ENCODE measurements at places on chromosomes 16 and 17.

GRCh38 chr16:23384878-23385277, 68.1 kb downstream of the COG7 start:
- no peak for DNase-seq

- DNase-seq = no peak
Measured at GRCh38 chr17:34726536-34727384, 147.4 kb downstream of the TMEM132E start.

- DNase-seq = no peak
Measured at GRCh38 chr16:11819798-11820197, 22.7 kb upstream of the ZC3H7A start.

DNA sequence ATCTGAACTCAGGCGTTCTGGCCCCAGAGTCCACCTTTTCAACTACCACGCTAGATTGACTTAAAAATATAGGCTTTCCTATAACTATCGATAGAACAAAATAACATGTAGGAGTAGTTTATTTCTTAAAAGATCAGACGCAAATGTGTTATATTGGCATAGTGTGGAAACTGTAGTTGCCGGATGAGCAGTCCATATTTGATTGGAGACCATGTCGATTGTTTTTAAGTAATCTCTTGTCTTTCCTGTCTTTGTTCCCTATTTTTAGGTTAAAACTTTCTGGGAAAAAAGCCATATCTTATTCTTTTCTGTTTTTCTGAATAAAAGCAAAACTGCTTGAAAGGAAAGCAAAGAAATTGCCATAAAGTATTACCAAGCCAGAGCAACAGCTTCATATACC, 53.1 kb downstream of the GAN start:
- DNase-seq = no peak

- no peak for DNase-seq
Measured at GRCh38 chr16:30184096-30184890, 891 bp downstream of the CORO1A start.

- no peak for DNase-seq
Measured at GRCh38 chr16:46573008-46573833, 48.0 kb downstream of the SHCBP1 start.

DNA sequence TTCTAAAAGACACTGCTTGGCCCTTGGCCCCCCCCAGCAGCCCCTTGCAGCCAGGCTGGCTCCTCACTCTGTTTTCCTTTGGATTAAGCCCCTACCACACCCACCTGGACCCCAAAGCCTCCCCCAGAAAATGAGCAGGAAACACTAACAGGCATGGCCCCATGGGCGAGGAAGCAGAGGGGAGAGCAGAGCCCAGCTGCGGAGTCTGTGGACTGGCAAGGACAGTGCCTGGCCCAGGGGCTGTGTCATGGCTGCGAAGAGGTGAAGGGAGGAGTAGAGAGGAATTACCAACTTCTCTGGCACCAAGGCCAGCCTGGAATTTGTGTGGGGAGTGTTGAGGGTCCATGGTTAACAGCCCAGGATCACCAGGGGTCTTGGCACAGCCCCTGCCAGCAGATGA, 47.4 kb downstream of the MRC2 start:
- DNase-seq = no peak

GRCh38 chr17:78081551-78081950, 47.0 kb downstream of the TMC6 start:
- DNase-seq = no peak

- DNase-seq = no peak
Measured at GRCh38 chr16:51402785-51403184, 251.7 kb upstream of the SALL1 start.

- no peak for DNase-seq
Measured at GRCh38 chr16:9903-10665, 43.3 kb downstream of the POLR3K start.

- DNase-seq = no peak
Measured at GRCh38 chr17:48593840-48594537, 410 bp upstream of the HOXB5 start.

DNA sequence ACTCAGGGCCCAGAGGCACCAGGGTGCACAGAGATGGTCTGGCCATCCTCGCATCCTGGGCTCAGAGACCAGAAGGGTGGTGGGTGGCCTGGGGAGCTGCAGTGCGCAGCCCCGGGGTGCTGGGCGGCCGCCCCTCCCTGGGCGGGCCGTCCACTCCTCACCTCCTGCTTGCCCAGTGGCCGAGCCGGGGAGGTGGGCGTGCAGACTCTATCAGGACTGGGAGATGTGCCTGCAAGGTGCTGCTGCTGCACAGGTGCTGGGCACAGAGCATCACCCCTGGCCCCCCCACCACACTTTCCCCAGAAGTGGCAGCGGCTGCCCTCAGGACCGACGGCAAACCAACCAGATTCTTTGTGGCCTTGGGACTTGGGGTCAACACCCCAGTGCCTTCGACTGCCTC, at the start of gene SCN4A:
Gene SCN4A (minus strand): TSS at position 123 of the 400 bp plus-strand sequence. CDS start 77 bp downstream, at position 46.
- no peak for DNase-seq

DNA sequence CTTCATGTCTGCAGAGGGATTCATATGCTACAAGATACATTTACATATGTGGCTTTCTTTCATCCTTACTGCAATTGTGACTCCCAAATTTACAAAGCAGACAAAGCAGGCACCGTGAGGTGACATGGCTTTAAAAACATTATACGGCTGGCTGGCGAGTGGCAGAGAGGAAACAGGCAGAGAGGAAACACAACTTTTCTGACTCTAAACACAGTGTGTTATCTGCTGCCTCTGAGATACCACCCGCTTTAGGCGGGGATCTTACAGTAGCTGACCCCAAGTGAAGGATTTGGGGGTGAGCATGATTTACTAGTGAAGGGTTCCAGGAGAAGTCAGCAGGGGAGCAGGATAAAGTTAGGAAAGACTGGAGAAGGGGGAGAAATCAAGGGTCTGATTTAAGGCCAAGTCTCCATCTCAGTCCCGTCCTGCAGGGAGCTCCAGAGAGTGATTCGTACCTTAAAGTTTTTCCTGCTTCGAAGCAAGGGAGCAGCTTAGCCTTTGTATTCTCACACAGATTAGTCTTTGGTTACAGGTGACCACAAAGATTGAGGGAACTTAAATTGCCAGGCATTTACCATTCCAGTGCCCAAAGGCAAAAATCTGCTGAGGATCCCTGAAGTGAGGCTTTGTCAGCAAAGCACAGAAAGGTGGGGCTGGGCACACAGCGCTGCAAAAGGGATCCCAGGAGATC, 355.0 kb downstream of the GRIN2A start:
- DNase-seq = no peak

- DNase-seq = no peak
Measured at GRCh38 chr17:70405492-70406220, 236.3 kb downstream of the KCNJ2 start.

GRCh38 chr17:61208301-61209105, 191.1 kb upstream of the TBX2 start:
- no peak for DNase-seq

- DNase-seq = no peak
Measured at GRCh38 chr16:65769776-65770438, 596.6 kb upstream of the CDH5 start.

GRCh38 chr17:43021741-43022512, at the start of gene VAT1:
VAT1 (minus strand) TSS chr17:43022385; CDS start chr17:43022322, 63 bp downstream.
- no peak for DNase-seq

DNA sequence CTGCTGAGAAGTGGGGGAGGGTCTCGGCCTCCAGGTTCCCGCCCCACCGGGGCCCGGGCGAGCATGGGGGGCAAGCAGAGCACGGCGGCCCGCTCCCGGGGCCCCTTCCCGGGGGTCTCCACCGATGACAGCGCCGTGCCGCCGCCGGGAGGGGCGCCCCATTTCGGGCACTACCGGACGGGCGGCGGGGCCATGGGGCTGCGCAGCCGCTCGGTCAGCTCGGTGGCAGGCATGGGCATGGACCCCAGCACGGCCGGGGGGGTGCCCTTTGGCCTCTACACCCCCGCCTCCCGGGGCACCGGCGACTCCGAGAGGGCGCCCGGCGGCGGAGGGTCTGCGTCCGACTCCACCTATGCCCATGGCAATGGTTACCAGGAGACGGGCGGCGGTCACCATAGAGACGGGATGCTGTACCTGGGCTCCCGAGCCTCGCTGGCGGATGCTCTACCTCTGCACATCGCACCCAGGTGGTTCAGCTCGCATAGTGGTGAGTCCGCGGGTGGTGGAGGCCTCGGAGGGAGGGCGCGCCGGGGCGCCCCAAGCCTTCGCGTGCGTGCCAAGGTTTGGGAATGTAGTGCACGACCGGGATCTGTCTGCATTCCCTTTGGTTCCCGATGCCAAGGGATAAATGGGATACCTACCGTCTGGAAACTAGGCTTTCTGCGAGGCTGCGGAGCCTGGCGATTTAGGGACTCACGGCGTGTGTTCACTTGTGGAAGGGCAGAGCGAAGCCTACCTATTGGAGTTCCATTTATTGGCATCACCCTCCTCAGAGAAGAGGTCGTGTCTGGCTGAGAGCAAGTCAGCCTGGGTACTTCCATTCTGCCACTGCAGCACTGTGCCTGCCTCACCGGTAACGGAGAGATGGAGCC, 1.0 kb downstream of the ZNRF1 start:
- no peak for DNase-seq

GRCh38 chr17:68587026-68587425, 14.1 kb downstream of the FAM20A start:
- DNase-seq = no peak

GRCh38 chr16:81547194-81547938, 102.8 kb downstream of the CMIP start:
- no peak for DNase-seq

DNA sequence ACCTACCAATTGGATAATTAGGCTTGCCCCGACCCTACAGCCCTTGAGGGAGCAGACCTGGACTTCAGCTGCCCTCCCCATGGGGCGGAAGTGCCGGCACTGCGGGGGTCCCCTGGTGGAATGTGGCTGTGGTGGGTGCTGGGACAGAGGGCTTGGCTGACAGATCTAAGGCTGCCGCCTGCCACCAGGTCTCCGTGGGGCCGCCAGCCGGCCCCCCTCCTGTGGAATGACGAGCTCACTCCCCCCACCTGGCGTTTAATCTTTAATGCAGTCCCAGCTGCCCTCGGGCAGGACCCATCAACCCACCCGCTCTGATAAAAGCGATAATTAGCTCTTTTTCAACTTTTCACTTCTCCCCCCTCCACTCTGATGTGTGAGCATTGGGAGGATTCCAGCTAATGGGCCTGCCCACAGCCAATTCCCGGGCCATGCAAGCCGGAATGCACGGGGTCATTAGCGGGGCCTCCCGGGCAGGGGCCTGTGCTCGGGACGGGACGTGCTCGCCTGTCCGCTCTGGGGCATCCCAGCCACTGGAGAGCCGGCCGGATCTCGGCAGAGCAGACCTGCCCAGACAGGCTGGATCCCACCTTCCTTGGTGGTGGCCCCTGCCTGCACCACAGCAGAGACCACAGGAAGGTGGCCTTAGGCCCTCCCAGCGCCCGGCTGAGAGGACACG, 28.3 kb upstream of the GOSR2 start:
- no peak for DNase-seq

DNA sequence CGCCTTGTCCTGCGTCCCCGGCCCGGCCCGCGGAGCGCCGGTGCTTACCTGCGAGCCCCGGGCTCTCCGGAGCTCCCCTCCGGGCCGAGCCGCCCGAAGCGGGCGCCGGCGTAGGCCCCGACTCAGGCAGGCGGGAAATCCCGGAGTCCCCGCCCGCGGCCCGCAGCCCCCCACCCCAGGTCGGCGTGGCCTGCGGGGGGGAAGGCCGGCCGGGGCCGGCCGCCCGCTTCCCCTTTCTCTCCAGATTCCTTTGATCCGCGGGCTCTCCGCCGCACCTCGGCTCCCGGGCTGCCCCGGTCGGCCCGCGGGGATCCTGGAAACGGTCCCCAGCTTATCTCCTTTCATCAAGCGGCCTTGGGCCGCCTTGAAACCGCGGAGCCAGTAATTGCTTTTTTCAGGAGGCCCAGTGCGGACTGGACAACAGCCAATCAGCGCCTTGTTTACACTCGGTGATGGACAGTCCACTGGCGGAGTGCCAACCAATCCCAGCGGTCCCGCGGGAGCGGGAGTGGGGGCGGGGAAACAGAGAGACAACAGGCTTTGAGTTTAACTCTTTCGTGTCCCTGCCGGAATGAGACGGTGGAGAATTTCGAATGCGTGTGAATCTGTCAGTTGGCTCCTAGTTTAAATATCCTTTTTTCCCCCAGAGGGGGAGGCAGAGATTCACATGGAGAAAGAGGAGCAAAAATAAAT, 1.4 kb upstream of the BAHCC1 start:
- no peak for DNase-seq

DNA sequence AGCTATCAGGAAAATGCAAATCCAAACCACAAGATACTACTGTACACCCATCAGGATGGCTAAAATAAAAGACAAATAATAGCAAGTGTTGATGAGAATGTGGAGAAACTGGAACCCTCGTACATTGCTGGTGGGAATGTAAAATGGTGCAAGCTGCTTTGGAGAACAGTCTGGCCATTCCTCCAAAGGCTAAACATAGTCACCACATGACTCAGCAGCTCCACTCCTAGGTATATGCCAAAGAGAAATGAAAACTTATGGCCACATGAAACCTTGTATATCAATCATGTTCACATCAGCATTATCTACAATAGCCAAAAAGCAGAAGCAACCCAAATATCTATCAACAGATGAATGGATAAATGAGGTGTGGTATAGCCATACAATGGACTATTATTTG, 28.5 kb downstream of the VAC14 start:
- DNase-seq = no peak

DNA sequence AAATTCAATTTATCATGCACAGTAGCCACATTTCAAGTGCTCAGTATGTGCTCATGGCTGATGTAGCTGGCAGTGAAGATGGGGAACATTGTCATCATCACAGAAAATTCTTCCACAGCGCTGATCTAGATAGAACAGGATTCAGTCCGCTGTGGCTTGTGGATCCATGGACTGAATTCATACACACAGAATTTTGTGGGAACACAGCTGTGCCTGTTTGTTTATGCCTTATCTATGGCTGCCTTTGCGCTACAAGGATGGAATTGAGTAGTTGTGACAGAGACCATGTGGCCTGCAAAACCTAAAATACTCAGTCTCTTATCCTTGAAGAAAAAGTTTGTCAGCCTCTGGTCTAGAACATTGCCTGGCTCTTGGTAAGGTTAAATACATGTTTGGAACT, 128.4 kb downstream of the PRKCB start:
- DNase-seq = no peak

DNA sequence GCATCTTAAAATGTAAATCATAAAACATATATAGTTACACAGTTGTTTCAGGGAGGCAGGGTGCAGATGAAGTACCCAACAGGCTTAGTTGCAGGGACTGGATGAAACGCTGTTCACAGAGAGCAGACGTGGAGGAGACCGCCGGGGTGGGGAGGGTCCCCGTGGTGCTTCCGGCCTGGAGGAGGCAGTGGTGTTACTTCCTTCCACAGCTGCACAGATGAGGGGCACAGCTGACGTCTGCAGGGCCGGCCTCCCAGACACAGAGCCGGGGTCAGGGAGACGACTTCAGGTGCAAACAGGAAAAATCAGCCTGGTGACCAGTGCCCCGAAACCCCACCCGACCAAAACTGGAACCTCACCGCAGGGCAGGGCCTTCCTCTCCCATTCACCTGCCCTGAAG, 17.1 kb downstream of the SPIRE2 start:
- DNase-seq = no peak

DNA sequence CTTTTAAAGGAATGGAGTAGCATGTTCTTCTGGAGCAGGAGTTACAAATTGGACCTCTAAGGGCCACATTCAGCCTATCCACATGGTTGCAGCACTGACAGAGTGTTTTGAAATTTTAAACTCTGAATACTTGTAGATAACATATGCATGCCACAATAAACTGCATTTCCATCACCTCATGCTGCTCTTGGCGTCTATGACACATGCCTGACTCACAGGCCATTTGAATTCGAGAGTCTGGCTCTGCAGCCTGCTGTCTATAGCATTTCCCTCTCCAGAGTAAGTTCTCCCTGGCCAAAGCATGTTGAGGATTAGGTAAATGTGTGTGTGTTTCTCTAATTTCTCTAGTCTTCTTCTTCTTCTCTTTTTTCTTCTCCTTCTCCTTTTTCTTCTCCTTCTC, 28.7 kb upstream of the MYOCD start:
- no peak for DNase-seq

- DNase-seq = no peak
Measured at GRCh38 chr16:10688291-10688690, 6.4 kb downstream of the TEKT5 start.
